ENCODE measurements at places on chromosomes 7 and 10. TPM values are rescaled to one million over a fixed set of nuclear protein-coding genes. Genes with fewer than 3 reads are reported as not detected.

DNA sequence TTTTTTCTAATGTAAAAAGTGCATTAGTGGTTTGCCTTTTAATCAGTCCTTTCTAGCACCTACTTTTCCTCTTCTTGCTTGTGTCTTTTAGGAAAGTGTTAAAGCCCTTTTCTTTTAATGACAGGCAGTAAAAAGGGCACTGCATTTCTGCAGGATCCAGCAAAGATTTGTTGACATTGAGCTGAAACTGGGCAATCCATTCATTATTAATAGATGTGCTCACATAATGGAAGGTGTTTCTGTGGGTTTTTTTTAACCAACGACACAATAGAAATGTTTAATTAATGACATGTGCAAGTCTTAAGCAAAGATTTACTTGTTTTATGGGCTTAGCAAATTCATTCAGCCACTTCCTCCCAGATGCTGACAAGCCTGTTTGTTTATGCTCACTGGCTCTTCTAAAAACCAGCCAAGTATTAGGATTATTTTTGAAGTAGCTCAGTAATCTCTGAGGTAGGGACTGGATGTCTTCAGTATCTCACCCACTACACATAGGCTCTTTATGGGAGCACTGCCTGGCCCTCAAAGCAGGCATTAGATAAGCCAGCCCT is 1201.1 kb downstream of the SORCS1 start:
- DNase-seq: no peak

DNA sequence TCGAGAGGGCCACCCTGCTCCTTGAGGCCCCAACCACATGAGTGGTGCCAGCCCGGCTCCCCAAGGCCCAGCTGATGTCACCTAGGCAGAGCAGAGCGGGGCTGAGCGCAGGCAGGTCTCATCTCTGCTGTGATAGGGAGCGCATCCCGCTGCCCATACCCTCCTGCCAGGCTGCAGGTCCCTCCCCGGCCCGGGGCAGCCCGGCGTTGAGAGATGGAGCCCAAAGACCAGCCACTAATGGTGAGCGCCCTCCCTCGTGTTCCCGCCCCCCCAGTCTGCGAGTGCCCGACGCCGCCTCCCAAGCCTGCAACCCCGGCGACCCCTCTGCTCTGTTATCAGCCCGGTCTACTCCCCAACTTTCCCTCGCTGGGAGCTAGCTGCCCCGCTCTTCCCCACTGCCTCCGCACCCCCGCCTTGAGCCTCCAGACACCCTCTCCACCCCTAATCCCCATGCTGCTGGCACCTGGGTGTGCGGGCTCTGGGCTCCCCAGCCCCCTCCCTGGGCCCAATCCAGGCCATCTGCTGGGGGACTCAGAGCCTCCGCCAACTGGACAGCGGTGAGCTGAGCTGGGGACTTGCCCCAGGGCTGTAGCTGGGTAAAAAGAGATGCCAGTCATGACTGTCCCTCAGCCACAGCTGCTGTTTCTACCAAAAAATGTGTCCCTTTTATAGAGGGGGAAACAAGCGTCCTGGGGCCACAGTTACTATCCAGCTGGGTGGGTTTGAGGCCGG is 19.7 kb upstream of the CHST12 start:
- no peak for DNase-seq

GRCh38 chr7:6106140-6106904 is 75.1 kb downstream of the ANKRD61 start:
- DNase-seq: peak; percentile 14

GRCh38 chr7:81884817-81885216 is 115.0 kb upstream of the HGF start:
- no peak for DNase-seq

DNA sequence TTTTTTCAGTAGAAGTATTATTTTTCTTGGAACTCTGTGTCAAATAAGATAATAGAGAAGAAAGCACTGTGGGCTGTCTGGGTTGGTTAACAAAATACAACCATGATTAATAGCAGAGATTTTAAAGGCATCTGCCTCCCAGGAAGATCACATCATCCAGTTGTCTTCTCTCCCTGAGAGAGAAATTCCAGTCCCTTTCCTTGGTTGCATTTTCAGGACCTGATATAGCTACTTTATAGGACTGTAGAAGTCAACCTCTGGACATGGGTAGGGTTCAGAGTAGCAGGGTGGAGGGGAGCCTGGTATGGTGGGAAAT is 309.9 kb upstream of the IGFBP3 start:
- no peak for DNase-seq

DNA sequence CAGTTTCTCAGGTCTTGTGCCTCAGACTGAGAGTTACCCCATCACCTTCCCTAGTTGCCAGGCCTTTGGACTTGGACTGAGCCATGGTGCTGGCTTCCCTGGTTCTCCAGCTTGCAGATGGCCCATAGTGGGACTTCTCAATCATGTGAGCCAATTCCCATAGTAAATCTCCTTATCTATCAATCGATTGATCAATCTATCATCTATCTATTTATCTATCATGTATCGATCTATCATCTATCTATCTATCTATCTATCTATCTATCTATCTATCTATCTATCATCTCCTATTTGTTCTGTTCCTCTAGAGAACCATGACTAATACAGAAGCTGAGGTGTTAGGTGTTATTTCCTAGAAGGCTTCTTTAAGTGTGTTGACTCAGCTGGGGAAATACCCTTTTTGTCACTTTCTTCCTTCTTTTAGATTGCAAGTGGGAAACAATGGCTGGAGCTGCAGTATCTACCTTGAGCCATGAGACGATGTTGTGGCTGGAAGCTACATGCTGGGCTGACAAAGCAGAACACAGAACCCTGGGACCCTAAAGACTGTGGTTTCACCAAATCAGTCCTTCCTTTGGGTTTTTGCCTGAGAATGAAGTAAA is 234.7 kb upstream of the GLI3 start:
- DNase-seq: no peak

GRCh38 chr10:43216931-43217562 is 49.8 kb downstream of the RASGEF1A start:
- DNase-seq: no peak

DNA sequence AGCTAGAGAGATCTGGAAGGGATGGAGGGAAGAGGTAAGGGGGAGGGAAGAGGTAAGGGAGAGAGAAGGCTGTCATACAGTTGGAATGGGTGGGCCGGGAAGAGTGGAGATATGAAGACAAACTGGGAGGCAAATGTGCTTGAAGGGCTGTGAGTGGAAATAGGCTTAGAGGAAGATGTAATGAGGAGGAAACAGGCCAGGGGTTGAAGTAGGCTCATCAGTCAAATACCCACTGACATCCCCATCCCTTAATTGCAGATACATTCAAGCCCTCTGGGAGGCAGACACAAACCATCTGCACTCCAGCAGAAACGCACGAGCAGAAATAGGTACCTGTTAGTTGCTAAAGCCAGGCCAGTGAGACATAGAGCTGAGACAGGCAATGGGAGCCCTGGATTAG is 2.1 kb downstream of the SYNPO2L start:
- no peak for DNase-seq

DNA sequence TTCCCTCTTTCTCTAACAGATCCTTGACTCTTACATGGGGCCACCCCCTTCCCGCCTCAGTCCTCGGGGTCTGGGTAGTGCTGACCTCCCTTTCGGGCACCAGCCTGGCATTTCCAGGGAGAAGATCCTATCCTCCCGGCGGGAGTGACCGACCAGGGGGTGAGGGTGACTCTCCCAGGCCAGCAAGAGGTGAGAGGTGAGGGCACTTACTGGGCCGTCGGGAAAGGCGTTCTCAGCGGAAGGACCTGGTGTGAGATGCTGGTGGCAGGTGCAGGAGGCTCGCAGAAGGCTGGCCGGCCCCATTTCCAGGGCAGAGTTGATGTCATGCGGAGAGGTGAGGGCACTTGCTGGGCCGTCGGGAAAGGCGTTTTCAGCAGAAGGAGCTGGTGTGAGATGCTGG is 4.2 kb upstream of the FOXL3 start:
- DNase-seq: peak; percentile 27

CPA2 gene
- polyA plus RNA-seq: 0.31 TPM

- no peak for DNase-seq
These were observed 43.3 kb downstream of the PAPSS2 start for GRCh38 chr10:87702973-87703294.

VWDE gene
- 3.4 TPM for polyA plus RNA-seq

STAM gene
- 39.8 TPM for polyA plus RNA-seq

PTPRE gene
- polyA plus RNA-seq: 6.8 TPM

DNA sequence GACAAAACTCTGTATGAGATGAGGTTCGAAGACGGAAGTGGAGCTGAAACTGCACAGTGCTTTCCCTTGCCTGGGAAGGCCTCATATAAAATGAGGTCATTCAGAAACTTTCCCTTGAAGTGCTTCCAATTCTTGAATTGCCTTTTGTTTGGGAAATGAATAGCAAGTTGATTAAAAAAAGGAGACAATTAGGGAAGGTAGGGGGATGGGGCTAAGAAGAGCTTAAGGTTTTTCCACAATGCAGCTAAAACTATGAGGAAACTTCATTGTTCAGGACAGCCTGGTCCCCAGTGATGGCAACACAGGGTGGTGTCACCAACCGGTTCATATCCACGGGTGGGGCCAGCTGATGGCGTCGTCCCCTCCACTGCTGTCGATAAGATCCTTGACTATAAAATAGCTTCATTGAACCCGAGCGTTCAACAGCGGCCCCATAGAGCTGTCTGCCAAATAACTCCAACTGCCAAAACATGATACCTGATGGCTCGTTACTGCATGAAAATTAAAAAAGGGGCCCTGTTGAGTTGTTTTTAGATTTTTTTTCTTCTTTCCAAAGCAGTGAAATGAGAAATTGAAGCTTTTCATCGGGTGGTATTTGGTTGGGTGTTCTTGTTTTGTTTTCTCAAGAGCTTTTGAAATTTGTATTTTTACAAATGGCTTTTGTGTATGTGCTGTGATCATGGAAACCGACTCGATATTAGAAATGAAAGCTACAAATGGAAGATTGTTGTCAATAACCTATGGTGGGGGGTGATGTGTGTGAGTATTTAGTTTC is 2.8 kb upstream of the CELF2 start:
- DNase-seq: peak; percentile 44

DNA sequence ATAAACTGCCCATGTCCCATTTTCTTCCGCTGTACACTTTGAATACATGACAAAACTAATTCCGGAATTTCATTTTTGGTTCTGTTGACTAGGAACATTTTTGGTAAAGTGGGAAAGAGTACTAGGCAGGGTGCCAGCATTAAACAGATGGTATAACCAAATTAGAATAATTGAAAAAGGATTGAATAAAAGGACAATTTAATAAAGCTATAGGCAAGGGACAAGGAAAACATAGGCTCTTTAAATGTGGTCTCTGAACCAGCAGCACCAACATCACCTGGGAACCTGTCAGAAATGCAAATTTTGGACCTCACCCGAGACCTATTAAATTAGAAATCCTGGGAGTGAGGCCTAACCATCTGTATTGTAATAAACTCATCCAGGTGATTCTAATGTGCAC is 376.9 kb downstream of the LRRTM3 start:
- no peak for DNase-seq

DNA sequence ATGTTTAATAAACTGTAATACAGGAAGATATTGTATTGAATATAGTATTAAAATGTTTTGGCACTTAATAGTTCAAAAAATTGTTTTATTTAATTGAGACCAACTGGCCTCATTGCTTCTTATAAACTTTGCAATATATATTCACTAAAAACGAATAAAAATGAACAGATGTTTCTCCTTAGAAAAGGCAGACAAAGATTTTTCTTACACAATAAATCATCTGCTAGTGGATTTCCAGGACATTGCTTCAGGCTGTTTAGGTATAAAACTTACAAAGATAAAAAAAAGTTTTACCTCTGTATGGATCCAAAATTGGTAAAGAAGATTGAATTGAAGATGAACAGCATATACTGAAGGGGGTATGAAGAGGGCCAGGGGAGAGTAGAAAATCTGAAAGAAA is 143.6 kb downstream of the AGMO start:
- no peak for DNase-seq

Data from left lung (tissue), 14 donors.